ENCODE measurements at places on chromosomes 1 and 21.

DNA sequence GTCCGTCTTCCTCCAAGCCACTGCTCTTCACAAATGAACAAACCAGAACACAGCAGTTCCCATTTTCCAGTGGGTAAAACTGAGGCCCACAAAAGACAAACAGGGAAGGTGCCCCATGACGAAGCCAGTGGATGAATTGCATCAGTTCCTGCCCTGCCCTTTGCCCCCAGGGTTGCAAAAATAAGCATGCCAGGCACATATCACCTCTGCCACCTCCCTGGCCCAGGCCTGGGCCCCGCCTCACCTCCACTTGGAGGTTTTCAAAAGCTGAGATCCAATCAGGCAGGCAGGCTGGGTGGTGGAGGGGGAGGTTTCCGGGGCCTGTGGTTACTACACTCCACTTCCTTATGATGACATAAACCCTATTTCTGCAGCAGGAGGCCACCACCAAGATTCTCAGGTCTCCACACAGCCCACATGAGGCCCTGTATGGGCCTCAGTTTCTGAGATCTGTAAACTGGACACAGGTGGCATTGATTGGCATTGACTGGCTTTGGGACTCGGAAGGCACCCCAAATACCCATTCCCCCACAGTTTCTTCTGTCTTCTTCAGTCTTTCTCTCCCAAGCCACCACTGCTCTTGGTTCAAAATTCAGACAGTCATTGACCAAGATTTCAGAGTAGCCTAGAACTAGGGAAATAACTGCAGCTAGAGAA is 4.1 kb downstream of the KIF21B start:
- DNase-seq: peak; percentile 96

DNA sequence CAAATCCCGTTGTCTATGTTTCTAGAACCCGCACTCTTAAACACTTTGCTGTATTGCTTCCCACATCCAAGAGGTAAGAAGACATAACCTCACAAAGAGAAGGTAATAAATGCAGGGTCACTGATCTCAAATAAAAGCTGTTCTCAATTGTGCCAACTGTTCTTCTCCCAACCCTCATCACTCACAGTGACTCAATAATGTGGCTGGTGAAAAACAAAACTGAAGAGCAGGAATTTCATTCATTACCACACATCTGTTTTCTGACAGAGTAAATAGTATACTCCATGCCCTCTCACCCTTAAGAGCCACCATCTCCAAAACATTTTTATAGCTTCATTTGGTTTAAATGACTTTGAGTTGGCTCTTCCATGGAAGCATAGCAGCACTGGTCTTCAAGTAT is 6.2 kb upstream of the ERICH3 start:
- no peak for DNase-seq

DNA sequence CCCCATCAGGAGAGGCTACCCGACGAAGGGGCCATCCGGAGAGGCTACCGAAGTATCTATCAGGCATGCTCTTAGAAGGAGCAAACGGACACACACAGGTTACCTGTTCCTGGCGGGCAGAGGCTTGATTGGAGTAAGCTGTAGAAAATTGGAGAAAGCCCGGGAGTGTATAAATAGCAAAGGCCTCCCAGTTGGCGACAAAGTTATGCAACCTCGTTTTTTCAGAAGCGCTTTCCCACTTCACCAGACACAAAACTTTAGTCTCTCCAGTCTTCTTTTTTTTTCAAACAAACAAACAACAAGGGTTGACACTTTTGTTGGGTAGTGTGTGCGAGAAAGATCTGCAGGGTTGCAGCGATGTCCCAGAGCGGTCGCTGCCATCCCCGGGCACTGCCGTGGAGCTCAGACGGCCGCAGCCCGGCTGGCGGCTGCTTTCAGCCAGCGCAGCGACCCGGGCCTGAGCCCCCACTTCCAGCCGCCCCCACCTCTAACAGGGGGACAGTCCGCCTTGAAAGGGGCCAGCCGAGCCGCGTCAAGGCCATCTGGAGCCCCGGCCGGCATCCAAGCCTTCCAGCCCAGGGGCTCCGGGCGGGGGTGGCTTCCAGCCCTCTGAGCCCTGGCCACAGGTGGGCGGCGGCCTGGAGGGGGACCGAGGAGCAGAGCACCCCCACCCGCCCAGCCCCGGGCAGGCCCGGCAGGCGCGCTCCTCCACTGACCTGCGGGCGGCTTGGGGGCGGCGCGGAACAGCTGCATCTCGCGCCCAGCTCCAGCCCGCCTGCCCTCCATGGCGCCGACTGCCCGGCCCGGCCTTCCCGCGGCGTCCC is 616 bp downstream of the MCOLN3 start:
- DNase-seq: no peak

GRCh38 chr1:9494936-9495758 is 44.1 kb upstream of the SLC25A33 start:
- peak; percentile 74 for DNase-seq

- peak; percentile 49 for DNase-seq
Measured at GRCh38 chr1:167671727-167672511, 41.9 kb downstream of the RCSD1 start.

GRCh38 chr1:24180676-24181075 is 6.4 kb downstream of the IFNLR1 start:
- DNase-seq: no peak

GRCh38 chr1:96722161-96722922 is 758 bp downstream of the PTBP2 start:
- peak; percentile 65 for DNase-seq

- DNase-seq: no peak
Measured at GRCh38 chr1:179930867-179931266, 23.7 kb upstream of the CEP350 start.

DNA sequence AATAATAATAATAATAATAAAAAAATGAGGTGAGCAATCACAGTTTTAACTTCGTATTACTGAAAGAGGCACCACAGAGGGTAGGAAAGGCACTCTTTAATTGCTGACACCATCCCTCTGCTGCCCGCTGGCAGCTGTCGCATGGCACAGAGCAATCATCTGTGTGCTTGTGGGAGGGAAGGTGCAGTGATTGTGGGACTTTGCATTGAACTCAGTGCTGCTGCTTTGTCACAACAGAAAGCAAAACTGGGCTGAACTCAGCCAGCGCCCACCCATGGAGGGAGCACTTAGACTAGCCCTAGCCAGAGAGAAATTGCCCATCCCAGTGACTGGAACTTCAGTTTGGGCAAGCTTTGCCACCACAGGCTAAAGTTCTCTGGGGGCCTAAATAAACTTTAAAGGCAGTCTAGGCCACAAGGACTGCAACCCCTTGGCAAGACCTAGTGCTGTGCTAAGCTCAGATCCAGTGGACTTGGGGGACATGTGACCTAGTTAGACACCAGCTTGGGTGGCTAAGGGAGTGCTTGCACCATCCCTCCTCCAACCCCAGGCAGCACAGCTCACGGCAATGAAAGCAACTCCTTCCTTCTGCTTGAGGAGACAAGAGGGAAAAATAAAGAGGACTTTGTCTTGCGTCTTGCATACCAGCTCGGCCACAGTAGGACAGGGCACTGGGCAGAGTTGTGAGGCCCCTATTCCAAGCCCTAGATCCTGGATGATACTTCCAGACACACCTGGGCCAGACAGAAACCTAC is 59.3 kb downstream of the WDR4 start:
- no peak for DNase-seq

DNA sequence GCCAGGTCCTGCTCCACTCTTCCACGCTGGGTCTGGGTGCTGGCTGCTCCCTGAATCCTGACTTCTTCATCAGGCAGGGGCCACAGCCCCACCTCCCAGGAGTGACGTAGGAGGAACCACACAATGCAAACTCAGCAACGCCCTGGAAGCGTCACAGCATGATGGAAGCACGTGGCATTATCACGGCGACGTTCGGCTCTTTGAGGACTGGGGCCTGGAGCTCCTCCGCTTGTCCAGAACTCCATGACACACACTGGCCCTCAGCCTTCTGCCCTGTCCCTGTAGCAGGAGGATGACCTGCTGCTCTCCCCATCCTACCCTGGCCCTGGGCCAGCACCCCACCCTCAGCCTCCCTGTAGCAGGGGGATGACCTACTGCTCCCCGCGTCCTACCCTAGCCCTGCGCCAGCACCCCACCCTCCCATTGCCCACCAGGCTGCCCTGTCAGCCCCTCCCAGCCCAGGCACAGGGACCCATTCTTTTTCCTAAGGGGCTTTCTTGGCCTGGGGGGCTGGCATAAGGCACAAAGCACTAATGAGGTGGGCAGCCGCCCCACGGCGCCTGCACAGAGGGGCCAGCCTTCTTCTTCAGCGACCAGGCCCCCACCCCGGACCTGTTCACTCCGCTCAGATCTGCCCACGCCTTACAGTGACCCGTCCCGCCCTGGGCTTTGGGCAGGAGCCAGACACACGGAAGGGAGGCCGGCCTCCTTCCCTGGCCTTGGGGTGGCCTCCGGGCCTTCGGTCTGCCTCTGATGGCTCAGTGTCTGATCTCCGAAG is 65.7 kb downstream of the DHRS3 start:
- DNase-seq: no peak

- no peak for DNase-seq
Measured at GRCh38 chr1:162240577-162240976, 136.1 kb downstream of the SPATA46 start.
